ENCODE measurements at places on chromosomes 16 and 17.

GRCh38 chr16:58280146-58280845 is 14.5 kb downstream of the PRSS54 start:
- DNase-seq: no peak

GRCh38 chr16:90018297-90018651 is 982 bp downstream of the DBNDD1 start:
- DNase-seq: no peak

DNA sequence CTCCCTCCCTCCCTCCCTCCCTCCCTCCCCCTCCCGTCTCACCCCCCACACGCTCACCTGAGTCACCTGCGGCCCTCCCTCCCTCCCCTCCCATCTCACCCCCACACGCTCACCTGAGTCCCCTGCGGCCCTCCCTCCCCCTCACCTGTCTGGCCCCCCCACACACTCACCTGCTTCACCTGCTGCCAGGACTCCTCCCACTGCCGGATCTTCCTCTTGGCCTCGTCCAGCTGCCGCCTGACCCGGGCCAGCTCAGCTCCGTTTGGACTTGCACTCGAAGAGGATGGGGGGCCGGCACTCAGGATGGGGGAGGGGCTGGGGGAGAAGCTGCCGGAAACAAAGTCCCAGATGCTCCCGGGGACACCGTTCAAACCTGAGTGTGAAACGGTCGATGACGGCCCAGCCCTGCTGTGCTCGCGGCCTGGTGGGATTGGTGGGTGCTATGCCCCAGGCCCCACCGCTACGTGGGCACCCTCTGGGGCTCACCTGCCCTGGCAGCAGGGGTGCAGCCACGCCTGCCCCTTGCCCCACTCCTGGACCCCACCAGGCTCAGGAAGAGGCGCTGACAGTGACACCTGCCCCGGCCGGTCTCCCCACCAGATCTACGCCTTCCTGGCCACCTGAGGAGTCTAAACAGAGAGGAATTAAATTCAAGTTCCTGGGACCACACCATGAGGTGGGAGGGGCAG is 15.9 kb downstream of the GNPTG start:
- DNase-seq: no peak

- no peak for DNase-seq
Observed at GRCh38 chr16:84821728-84822689, 2.2 kb downstream of the CRISPLD2 start.

DNA sequence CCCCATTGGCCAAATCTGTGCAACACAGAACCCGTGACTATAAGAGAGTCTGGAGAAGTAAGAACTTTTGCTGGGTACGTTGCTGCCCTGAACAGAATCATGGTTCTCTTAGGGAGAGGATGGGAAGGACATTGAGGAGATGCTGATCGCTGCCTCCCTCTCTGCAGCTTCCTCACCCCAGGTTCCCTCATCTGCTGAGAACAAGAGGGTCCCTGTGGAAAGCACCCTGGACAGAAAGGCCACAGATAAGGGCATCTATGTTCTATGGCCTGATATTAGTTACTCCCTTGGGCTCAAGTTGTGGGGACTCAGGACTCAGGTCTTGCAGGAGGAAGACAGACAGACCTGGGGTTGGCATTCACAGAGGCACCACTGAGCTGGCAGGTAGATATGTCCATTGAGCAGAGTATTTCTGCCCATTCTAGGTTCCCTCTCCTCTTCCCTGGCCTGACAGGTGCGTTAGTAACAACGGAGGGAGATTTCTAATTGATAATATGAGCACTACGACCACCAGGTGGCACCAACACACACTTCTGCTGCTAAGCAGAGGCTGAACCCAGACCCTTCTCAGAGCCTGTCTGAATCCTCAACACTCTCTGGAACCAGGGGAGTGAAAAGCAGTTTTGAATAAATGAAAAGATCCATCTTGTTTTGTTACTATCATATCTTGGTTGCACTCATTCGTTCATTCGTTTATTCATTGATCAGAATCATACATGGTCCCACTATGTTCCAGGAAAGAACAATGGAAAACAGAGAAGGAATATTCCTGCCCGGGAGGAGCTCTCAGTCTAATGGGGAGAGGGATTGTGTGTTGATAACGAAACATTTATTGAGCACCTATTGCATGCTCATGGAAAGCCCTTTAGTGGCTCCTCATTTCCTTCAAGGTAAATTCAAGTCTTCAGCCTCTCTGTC is 56.4 kb downstream of the SLC6A2 start:
- peak; percentile 67 for DNase-seq

GRCh38 chr17:42467889-42468288 is 9.2 kb downstream of the ATP6V0A1 start:
- DNase-seq: no peak

- DNase-seq: no peak
Observed at GRCh38 chr16:17475104-17475503, 4.3 kb upstream of the XYLT1 start.

DNA sequence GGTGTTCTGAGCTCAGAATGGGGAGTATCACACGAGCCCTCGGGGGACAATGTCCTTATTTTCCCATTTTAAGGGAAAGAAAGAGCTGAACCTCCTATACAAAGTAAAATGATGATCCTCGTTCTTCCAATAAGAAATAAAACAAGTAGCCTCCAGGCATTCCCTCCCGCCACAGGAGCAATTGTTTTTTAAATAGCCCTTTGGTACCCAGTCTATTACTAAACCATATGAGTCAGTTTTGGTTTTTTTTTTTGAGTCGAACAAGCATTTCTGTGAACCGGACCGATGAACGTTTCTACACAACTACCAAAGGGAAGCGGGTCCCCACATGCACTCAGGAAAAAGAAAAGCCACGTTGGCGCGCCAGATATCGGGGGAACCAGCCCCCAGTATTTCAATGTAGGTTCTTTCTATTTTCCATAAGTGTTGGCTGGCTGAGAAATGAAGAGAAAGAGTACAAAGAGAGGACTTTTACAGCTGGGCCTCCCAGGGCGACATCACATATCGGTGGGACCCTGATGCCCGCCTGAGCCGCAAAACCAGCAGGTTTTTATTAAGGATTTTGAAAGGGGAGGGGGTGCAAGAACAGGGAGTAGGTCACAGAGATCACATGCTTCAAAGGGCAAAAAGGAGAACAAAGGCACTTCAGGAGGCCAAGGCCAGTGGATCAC is 3.8 kb upstream of the DCXR start:
- DNase-seq: no peak

DNA sequence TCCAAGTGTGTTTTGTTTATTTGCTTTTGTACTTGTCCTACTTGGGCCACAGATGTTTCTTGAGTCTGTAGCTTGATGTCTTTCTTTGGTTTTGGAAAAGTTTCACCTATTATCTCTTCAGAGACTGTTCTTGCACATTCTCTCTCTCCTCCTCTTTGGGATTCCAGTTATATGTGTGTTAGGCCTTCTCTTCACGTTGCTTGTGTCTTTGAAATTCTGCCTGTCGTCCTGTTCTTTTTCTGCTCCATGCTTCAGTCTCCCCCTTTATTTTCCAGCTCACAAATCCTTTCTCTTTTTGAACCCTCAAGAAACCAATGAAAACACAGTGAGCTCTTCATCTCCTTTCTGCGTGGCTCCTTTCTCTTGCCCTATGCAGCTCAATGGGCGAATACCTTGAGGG is 7.9 kb downstream of the VPS35L start:
- DNase-seq: no peak

GRCh38 chr17:65756760-65757159 is 195.3 kb upstream of the AXIN2 start:
- DNase-seq: no peak

DNA sequence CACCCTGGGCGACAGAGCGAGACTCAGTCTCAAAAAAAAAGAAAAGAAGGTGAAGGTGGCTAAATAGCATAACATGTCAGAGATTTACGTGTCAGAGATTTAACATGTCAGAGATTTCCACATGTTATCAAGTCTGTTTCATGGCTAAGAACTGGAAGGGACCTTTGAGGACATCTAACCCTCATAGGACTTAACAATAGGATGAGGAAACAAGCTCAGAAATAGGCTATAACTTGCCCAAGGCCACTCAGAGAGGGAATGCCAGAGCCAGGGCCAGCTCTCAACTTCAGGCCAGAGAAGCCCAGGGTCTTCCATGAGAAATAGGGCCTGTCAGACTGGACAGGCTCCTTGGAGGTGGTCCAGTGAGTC is 26.8 kb upstream of the ZNF629 start:
- DNase-seq: no peak

DNA sequence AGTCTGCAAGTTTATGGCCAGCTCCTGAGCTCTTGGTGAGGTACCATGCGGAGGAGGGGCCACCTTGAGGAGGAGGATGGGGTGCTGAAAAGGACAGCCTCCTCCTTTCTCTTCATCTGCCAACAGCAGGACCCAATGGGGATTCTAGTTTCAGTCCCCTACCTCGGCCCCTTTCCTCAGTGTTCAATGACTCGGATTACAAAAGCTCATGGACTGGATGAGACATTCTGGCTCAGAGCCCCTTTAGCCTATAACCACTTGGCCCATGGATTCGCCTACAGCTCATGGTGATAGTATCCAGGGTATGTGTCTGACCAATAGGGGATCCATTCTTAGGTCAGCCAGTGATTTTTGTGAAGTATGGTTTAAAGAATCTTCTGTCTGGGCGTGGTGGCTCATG is 8.5 kb upstream of the PIK3R6 start:
- DNase-seq: no peak

DNA sequence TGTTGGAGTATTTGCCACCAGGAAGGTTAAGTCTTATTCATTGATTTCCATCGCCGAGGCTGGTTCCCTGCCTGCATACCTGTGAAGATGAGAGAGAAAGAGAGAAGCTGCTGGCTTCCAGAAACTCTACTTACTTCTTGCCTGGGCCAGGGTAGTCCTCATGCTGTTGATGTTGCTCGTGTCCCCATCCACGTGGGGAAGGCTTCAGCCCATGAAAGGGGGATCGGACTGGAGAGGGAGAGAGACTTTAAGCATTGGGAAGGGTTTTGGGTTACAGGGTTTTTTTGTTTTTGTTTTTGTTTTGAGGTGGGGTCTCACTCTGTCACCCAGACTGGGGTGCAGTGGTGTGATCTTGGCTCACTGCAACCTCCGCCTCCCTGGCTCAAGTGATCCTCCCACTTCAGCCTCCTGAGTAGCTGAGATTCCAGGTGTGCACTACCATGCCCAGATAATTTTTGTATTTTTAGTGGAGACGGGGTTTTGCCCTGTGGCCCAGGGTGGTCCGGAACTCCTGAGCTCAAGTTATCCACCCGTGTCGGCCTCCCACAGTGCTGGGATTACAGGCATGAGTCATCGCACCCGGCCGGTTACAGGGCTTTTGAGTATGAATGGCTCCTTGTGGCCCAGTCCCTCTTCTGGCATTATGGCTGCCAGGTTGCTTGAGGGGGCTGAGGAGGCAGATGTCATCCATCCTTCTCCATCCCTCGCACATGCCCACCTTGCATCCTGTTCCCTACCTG is 26.6 kb downstream of the ITGB3 start:
- no peak for DNase-seq

DNA sequence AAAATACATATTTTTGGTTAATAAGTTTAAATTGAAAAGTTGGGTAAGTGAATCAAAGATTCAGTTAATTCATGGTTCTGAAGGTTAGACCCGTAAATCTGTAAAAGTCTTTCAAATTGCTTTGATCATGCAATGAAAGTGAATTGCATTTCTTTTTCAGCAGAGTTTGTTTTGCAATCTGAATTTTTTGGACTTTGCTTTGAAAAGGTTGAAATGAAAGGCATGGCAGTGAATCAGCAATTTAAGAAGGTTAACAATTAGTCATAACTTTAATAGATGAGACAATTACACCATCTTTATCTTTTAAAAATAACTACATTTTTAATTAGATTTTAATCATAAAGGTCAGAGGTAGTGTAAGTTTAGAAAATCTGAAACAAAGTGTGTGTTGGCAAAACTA is 310.9 kb upstream of the KCNJ16 start:
- no peak for DNase-seq

GRCh38 chr17:60851181-60851580 is 173.5 kb downstream of the BCAS3 start:
- no peak for DNase-seq

DNA sequence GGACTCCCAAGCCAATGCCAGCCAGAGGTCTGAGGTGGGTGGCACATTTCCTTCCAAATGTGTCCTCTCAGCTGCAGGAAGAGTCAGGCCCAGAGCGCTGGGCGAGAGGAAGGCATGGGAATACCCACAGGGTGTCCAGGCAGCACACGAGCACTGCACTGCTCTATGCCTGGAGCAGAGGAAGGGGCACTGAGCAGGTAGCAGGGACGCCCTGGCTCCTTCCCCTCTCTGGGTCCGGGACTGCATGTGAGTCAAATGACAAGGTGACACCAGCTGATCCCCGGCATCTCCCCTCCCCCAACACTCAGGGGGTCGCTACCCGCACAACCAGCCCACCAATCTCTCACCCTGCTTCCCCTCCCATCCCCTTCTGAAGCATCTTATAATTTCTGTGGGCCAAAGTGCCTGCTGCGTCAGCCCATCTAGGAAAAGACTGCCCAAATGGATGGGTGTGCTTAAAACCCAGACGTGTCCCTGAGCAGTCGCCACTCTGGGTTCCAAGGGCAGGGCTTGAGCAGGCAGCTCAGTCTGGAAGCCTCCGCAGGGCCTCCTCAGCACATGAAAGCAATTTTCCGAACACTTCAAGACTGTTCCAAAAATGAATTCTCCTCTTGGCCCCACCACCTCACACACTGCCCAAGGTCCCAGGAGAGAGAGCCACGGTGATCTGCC is 12.0 kb upstream of the BCAR1 start:
- no peak for DNase-seq

DNA sequence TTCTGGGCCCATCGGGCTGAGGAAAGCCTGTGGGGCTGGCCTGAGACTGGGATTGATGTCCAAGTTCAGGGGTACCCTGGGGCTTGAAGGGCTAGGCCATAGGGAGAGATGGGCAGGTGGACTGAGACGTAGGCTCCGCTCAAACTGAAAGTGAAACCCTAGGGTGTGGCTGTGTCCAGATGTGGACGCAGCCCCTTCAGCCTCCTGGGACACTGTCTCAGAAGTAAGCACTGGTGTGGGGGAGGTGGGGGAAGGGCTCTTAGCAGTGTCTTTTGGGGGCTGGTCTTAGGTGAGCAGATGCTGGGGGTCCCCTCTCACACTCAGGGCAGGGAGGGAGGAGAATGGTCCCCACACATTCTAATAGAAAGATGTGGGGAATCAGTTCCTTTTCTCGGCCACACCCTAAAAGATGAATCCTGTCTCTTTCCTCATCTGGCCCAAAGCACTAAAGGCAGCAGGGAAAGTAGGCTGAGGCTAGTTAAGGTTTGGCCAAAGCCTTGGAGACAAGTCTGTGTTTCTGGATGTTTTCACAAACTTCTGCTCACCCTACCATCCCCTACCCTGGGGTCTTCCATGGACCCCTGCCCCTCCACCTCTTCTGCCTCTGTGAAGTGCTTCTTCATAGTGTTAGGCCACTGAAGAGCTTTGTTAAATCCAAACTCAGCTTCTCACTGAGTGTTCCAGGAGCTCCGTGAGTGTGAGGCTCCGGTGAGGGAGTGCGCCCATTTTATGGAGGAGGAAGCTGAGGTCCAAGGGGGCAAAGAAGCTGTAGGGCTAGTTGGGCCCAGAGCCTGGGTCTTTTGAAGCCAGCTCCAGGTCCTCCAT is 5.6 kb downstream of the FMNL1 start:
- no peak for DNase-seq

DNA sequence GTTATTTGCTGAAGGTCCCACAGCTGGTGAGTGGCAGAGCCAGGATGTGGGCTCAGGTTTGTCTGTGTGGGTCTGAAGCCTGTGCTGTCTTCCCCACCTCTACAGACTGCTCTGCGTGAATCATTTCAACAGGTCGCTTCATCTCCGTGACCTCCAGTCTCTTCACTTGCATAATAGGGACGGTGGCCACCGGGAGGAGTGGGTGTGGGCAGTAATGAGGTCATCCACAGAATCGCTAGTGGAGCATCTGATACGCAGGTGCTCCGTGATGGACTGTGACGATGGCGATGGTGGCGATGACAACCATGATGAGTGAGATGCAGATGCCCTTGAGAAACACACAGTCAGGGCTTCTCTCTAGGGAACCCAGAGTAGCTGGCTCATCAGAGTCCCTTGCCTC is 120.2 kb downstream of the RAP1GAP2 start:
- DNase-seq: no peak
